ENCODE measurements at places on chromosomes 6 and 20.

DNA sequence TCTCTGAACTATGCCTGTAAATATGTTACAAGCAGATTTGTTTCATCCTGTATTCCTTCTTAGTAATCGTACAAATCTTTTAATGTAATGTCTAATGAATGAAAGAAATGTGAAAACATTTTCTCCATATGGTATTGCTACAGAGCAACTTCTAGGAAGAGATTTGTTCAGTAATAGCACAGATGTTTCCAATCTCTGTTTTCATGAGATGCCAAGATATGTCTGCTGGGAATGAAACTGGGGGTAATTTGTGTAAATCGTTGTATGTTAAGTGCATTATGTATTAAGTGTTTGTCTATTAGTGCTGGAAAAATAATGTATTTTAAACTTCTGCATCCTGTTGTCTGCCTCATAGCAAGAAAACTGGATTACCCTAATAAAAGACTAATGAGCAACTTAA, 722.2 kb upstream of the EYS start:
- no peak for DNase-seq

GRCh38 chr6:69729870-69730449, 66.8 kb downstream of the LMBRD1 start:
- DNase-seq = no peak

DNA sequence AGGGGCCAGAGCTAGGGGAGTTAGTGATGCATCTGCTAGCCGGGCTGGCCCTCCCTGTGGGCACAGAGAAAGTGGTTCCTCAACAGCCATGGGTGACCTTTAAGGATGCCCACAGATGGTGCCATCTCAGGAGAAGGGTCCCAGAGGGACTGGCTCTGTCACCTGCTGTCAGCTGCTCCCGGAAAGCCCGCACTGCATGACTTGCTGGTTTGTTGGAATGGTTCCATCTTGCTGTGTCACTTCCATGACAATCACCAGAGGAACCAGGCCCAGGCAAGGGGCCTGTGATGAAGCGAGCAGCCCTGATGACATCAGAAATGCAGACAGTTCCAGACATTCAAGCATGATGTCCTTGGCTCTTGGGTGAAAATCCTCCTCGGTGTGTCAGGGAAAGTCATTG, 125.2 kb downstream of the PHACTR3 start:
- no peak for DNase-seq

DNA sequence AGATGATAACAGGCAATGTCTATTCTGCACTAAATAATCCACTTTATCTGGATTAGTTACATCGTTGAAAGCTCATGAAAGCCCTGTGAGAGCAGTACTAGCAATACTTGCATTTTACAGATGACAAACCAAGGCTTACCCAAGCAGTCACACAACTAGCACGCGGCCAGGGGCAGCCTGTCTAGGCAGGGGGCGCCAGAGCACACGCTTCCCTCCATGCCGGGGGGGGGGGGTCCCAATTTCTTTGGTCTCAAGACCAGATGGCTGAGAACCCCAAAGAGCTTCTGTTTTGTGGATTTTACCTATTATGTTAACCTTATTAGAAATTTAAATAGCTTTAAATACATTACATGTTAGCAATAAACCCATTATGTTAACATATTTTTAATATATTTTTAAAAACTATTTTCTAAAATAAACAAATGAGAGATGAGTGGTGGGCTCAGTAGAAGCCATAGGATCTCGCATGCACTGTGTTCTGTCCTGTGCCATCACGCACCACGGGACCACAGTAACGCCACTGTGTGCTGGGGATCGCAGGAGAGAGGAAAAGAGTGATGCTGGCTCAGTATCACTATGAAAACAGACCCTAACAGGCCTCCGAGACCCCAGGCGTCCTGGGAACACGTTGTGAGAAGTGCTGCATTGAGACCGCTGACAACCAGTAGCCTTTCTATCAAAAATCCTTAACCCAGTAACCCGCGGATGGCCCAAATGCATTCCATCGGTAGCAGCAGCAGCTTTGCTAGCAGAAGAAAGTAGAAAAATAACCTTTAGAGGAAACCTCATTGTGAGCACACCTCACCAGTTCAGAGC, 5.3 kb upstream of the PRR18 start:
- DNase-seq = no peak

GRCh38 chr6:28772480-28773381, 151.1 kb downstream of the TRIM27 start:
- no peak for DNase-seq

DNA sequence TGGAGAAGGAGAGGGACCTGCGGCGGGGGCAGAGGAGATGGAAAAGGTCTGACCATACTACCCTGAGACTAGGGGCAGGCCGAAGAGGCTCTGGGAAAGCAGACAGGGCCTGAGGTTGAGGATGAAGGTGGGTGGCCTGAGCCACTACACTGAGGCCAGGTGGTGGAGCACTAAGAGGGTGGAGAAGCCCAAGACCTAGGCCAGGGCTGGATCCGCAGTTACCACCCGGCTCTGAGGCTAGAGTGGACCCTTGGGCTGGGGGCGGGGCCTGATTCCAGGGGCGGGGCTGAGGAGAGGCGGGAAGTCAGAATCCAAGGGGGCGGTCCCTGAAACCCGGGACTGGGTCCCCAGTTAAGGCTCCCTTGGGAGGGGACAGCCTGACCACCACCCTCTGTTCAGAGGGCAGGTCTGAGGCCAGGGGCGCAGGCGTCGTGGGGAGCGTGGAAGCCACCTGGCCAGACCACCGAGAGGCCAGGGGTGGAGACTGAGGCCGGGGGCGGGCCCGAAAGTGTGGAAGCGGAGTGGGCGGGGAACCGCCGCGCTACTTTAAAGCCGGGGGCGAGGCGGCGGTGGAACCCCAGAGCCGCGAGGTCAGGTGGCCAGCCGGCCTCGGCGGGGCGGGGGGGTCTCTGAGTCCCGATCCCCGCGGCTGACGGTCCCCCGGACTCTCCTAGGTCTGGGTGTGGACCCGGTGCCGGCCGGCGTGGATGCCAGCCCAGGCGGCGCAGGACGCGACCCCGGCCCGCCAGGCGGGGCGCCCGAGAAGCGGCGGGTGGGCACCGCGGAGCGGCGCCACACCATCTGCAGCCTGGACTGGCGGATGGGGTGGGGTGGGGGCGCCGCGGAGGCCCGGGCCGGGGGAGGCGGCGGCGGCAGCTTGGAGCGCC, 8.3 kb downstream of the CCM2L start:
- peak; percentile 86 for DNase-seq

DNA sequence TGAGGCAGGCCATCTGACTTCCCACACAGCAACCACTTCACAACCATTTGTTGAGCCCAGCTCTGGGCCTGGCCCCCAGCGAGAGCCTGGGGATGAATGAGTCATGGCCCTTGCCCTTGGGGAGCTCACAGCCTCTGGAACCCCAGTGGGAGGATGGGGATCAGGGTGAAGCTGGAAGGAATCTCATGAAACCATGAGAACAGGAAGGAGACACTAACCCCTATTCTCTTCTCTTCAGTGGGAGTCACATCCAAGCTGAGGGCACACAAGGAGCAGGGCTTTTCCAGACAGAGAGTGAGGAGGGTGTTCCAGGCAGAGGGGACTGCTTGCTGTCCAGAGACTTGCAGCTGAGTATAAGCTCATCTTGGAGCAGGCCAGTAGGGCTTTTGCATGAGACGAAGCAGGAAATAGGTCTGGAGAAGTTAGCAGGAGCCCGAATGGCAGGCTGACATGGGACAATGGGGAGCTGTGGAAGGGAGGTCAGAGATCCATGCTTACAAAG, 7.5 kb downstream of the FOXS1 start:
- DNase-seq = no peak
